ENCODE measurements at places on chromosomes 3 and 15.

DNA sequence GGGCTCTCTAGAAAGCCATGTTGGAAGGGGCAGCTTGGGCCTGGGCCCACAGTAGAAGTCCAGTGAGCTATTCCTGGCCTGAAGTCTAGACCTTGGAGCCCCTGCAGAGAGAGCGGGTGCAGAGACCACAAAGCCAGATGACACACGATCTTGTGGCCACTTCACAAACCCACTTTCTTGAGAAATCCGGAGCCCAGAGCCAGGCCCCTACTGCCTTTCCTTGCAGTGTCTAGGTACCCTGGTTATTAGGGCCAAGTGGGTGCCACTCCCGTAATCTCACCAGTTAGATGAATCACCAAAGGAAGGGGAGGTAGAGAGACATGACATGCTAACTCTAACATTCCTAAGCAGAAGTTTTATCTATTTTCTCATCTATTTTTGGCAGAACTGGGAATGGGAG, 72.5 kb upstream of the ADAMTSL3 start:
- DNase-seq, result no peak

- DNase-seq, result no peak
Observed at GRCh38 chr3:157063469-157063868, 96.5 kb downstream of the CCNL1 start.

GRCh38 chr3:16136055-16136454, 38.4 kb upstream of the GALNT15 start:
- DNase-seq, result no peak

- no peak for DNase-seq
Observed at GRCh38 chr3:126538966-126539365, 15.0 kb downstream of the CHST13 start.

DNA sequence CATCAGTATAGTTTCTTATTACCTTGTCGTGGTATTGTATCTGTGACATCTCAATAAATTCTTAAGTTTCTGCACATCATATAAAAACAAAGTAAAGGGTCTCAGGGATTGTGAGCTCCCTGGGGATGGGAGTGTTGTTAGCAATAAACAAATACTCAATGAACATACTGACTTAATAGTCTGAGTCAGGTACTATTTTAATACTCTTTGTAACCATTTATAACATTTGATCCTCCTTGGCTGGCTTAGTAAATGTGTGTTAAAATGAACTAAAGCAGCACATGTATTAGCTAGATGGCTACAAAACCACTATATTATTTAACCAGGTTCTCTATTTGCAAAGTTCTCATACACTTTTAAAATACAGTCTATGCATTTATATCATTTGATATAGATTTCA, 1.8 kb downstream of the ICE2 start:
- no peak for DNase-seq

GRCh38 chr3:184842433-184842832, 30.5 kb downstream of the VPS8 start:
- no peak for DNase-seq

GRCh38 chr3:149437710-149438109, 36.8 kb upstream of the TM4SF4 start:
- no peak for DNase-seq

DNA sequence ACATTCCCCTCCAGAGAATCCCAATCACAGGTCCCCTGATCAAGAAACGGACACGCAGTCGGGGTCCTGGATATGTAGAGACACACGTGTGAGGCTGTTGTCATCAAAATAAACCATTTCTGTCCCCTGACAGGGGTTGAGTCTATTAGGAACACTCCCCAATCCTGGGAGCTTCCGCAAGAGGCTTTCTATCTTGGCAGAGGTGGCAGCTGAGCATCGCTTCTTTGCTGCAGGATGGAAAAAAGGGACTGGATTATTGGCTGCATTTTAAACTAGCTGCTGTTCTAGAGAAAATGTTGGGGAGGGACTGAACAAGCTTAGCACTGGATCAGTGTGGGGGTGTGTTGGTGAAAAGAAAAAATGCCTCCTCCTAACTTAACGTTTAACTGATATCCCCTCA, 2.5 kb upstream of the CNTN4 start:
- no peak for DNase-seq

DNA sequence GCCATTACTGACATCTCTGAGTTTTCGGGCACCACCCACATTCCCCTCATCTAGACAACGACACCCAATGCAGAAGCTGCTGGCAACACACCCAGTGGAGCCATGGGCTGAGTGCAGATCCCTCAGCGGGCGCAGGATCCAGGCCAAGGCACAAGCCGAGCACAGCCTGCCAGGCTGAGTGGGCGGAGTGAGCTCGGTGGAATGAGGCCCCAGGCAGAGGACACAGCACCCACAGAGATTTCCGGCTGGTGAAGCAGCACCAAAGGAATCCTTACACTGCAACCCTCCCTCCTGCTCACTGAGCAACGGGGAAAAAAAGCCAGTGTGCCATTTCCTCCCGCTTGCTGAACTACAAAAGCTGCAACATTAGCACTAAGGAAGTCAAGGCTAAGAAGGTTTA, 34.3 kb downstream of the ZMAT3 start:
- no peak for DNase-seq

DNA sequence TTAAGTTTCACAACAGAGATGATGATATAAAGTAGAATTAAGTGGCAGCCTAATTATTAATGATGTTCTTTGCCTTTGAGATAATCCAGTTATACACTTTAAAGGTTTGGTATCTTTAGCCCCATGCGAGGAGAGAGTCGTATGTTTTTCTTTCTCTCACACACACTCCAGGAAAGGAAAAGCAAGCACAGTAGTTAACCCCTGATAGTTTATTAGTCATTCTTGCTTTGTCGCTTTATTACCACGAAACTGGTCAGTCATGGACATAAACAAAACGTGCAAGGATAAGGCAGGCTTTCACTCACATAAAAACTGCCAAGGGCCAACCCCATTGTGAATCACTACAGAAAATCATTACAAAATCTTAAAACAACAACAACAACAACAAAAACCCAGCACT, 866.9 kb downstream of the FHIT start:
- DNase-seq, result no peak

GRCh38 chr3:4716706-4717362, 223.7 kb downstream of the ITPR1 start:
- no peak for DNase-seq

GRCh38 chr3:113271189-113271588, 59.8 kb downstream of the BOC start:
- no peak for DNase-seq

DNA sequence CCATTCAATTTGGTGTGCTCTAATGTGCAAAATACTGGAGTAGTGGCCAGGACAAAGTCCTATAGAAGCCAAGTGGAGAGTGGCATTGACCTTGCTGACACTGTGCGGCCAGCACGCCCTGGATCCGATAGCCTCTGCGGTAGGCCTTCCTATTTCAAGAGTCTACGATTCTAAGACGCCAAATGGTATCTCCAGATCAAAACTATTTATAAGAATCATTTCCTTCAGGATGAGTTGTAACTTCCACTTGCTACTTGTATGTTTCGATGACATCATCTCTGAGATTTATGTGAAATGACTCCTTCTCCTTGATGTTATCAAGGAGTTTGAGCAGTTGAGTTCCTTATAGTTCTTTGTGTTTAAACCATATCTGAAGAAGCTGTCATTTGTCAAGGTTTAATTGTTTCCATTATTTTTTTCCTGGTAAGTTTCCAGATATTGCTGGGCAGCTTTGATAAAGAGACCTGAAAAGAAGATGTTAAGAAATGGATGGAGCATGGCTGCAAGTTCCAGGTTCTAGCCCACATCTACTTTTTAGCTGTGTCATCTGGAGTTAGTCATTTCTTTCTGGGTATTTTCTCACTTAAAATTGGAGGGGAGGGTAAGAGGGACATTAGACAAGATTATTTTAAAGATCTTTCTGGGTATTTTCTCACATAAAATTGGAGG, 71.8 kb downstream of the TMEM44 start:
- DNase-seq, result no peak

- no peak for DNase-seq
Observed at GRCh38 chr3:188123170-188123905, 30.6 kb upstream of the LPP start.

GRCh38 chr3:110243081-110243480, 828.5 kb upstream of the NECTIN3 start:
- no peak for DNase-seq

- DNase-seq, result no peak
Observed at GRCh38 chr3:64891021-64891420, 203.2 kb upstream of the ADAMTS9 start.

- no peak for DNase-seq
Observed at GRCh38 chr3:135803028-135803692, 162.4 kb upstream of the PPP2R3A start.

DNA sequence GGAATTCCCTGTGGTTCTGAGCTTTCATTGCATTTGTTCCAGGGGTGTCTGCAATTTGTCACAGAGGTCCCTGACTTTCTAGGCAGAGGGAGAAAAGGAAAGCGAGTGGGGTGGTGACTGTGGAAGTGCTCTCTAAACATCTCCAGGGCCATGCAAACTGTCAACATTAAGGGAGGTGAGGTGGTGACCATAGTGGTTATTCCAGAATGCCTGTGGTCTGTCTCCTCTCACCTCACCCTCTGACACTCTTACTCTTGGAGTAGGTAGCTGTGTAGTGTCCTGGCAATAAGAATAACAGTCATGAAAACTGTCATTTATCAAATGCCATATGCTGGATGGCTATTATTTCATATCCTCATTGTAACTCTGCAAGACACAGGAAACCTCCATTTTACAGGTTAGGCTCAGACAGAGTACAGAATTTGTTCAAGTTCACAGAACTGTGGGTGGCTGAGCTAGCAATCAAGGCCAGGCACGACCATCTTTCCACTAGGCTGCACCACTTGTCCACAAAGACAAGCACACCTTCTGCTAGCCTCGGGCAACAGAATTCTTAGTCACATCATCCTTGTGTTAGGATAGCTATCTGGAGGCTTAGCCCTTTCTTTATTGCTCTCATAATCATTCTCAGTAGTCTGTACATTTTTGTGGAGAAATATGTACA, 179.4 kb downstream of the CD47 start:
- DNase-seq, result no peak

DNA sequence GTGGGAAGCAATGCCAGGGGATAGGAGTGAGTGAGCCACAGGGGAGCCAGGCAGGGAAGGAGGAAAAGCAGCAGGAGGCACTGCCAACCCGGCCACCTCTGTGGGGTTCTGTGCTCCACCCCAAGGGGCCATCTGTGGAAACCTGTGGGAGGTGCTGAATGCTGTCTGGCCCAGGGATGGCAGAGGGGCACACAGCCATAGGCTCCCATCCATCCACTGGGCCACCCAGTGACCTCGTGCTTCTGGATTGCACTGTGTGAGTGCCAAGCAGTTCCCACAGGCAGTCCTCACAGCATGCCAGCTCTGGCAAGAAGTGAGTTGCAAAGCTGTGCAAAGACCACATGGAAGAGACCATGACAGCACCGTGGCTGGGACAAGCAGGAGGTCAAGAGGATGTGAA, 27.5 kb downstream of the DNAJB8 start:
- DNase-seq, result no peak

DNA sequence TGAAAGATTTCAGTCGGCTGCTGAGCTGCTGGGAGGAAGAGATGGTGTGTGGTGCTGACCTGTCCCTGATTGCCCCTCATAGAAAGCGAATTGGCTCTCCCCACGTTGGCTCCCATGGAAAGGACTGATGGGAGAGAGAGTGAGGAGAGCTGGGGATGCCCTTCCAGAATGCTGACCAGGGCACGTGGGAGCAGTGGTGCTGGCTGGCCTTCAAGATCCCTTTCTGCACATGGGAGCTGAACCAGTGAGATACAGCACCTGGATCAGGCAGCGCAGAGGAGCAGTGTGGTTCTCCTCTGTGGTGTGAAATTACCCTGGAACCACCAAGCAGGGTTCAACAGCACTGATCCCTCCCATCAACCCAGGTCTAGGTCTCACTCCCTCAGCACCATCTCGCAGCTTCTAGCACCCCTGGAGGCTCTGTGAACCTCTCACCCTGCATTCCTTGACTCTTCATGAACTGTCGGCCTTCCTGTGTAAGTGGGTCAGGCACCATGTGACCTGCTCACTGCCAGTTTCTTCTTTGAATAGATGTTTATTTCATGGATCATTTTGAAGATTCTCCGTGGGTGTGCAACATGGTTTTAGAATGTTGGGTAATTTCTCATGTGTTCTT, 55.7 kb downstream of the CACNA1D start:
- no peak for DNase-seq

GRCh38 chr3:178669758-178670157, 133.5 kb downstream of the KCNMB2 start:
- DNase-seq, result no peak

- no peak for DNase-seq
Observed at GRCh38 chr3:171281256-171281992, 178.8 kb downstream of the TNIK start.

GRCh38 chr15:52095597-52096262, 16.8 kb downstream of the BCL2L10 start:
- DNase-seq, result no peak

DNA sequence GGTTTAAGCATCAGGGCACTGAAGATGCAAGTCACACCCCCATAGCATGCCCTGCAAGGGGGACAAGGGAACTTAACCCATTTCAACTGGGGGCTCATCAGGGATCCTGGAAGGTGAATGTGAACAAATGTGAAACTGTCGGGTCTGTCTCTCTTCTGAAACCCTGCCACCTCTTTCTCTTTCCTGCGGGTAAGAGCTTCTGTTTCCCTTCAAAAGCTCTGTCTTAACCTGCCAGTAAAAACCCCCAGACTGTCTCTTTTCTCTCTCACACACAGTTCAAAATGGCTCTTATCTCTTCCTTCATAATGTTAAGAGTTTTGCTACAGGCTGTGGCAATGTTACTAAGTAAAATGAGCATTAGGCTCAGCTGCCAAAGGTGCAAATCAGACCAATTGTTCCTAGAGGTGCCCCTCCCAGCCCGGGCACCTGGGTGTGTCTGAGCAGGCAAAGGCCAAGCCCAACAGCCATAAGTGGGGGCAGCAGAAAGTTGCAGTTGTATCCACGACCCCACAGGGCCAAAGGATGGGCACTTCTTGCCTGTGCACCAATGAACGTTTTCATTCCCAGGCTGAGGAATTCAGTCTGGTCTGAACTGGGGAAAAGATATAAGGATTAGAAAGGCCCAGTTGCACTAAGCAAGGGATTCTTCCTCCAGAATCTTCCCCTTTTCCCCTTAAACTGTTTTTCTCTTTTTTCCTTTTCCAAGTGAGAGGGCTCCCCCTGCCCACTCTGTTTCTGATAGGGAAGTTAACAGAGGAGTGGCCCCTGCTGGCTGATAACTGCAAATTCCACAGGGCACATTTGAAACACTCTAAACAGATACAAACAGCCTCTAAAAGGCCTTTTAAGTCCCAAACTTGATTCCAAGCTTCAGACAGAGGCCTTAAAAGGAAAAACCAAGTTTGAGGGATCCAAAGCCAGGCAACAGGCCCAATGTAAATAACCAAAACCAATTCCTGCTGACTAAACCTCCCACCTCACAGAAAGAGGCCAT, 113.8 kb upstream of the EPHA6 start:
- no peak for DNase-seq

- DNase-seq, result no peak
Observed at GRCh38 chr3:47392933-47393332, 12.1 kb downstream of the PTPN23 start.

GRCh38 chr3:30370681-30371271, 235.6 kb upstream of the TGFBR2 start:
- no peak for DNase-seq

GRCh38 chr3:9397906-9398699, 688 bp downstream of the SETD5 start:
- peak; percentile 9 for DNase-seq
